NCI-H1092 (cell line): ENCODE measurements at places on chromosomes 6 and 20.

DNA sequence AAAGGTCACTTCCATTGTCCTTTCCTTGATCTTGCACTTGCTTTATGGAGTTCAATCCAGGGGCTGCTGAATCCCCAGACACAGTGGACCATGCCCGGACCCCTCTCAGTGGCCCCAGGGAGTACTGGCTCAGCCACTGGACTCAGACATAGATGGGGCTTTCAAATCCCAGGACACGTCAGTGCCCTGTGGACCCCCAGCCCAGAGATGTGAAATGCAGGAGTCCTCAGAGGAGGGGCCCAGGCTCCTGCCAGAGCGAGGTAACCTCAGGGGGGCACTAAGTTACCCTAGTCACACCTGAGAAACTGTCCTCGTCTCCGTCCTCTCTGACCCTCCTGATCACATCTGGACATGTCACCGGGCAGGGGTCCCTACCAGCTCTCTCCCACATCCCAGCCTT is 18.7 kb upstream of the APMAP start:
- DNase-seq = no peak

DNA sequence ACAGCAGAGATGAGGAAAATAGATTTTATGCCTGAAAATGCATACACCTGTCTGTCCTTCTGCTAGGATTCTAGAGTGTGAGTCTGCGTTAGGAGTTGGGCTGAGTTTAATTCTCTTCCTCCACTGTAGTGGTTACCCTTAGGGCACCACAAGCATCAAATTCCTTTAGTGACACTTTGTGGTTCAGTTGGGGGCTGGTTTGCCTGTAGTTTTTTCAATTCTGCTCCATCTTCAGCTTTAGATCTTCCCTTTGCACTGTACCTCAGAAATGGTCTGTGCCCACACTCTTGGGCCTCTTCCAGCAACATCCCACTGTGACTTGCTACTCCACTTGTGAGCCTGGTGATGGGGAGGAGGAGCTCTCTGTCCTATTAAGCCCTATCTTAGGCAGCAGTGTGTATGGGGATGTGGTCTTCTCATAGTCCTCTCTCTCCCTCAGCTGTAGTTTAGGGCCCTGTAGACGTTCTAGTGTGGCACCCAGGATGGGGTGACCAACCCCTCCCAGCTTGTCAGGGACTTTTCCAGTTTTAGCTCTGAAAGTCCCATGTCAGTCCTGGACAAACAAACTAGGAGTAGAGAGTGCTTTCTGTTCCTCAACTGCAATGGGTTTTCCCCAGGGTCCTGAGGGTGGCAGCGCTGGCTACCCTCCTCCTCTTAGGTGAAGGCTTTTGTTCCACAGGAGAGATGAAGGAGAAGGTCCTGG is 19.7 kb upstream of the OGFRL1 start:
- no peak for DNase-seq

- no peak for DNase-seq
These were observed 111.6 kb downstream of the EPHA7 start for GRCh38 chr6:93307505-93308409.

DNA sequence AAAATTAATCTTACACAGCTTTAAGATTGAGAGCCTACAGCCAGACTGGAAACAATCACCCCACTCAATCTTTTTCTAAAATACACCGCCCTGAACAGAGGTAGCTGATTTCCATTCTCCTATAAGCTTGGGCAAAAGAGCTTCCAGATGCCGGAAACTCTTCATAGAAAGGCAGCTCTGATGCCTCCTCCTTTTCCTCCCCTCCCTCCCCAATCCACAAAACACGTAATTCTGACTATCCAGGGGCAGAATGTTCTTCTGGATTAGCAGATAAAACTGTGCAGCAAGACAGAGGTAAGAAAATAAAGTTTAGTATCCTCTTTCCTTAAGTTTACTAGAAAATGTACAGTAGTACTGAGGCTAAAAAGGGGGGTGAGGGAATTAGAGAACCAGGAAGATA is 15.8 kb downstream of the ADNP start:
- DNase-seq = no peak

- peak; percentile 24 for DNase-seq
These were observed 203.0 kb upstream of the PCSK2 start for GRCh38 chr20:17023806-17024205.

GRCh38 chr6:4664117-4664626 is 112.0 kb upstream of the CDYL start:
- no peak for DNase-seq

- no peak for DNase-seq
These were observed 590 bp downstream of the HIVEP2 start for GRCh38 chr6:142944124-142945048.

GRCh38 chr6:12720310-12720709 is 3.7 kb downstream of the PHACTR1 start:
- no peak for DNase-seq

DNA sequence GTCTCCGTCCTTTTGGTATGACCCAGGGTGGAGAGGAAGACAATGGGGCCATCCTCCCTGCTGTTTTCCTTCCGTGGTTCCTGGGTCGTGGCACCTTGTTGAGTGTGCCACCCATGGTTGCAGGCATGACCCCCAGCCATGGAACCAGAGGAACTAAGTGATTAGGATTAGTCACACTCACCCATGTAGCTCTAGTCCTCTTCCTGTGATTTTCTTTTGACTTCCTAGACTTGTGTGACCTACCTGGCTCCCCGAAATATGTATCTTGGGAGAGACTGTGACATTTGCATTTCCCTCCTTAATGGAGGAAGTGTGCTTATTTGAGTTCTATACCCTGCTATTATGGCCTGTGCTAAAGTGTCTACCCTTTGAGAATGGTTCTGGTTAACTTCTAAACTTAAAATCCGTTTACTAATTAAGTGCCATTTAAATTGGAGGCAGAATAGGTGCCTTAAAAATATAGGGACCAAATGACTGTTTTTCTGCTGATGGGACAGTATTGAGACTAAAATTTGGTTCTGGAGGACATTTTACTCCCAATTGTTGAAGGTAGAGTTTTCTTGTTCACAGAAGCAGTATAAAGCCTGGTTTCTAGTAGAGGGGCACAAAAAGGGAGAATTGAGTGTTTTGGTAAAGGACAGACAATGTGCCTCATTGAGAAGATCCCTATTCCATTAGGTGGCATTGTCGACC is 545.6 kb downstream of the HDGFL1 start:
- no peak for DNase-seq

DNA sequence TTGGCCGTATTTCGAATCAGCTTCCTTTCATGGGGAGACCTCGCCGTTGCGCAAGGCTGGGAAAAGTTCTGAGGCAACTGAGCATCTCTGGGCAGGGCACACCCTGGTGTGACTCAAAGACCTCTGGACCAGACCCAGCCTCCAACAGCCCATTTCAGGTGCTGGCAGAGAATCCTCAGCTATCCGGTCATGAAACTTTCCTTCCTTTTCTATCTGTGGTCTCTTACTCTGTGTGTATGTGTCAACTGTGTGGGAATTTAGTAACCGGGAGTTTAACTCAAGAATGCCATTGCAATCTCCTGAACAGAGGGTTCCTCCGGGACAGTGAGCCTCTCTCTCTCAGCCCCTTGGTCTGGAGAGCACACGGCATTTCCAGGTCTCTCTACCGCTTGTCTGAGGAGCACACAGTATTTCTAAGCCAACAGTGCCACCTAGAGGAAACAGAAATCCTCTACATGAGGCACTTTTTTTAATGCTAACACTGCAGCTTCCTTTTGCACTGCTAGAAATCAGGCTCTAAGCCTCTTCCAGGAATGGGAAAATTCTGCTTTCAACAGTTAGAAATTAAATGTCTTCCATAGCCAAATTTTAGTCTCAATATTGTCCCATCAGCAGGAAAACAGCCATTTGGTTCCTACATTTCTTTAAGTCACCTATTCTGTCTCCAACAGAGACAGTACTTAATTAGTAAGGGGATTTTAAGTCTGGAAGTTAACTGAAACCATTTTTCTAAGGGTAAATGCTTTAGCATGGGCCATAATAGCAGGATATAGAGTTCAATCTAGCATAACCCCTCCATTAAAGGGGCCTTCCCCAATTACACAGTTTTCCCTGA is 32.7 kb downstream of the PLN start:
- no peak for DNase-seq

- DNase-seq = no peak
These were observed 21.9 kb upstream of the TRAM2 start for GRCh38 chr6:52598824-52599190.

GRCh38 chr20:11032611-11033010 is 358.8 kb upstream of the JAG1 start:
- DNase-seq = no peak

GRCh38 chr6:143598466-143599080 is 79.2 kb upstream of the PHACTR2 start:
- DNase-seq = no peak

GRCh38 chr6:30312266-30312665 is 14.5 kb upstream of the TRIM39 start:
- no peak for DNase-seq

GRCh38 chr20:32678948-32679347 is 5.2 kb upstream of the C20orf203 start:
- no peak for DNase-seq

- DNase-seq = no peak
These were observed 40.9 kb downstream of the FAM209B start for GRCh38 chr20:56573986-56574385.

DNA sequence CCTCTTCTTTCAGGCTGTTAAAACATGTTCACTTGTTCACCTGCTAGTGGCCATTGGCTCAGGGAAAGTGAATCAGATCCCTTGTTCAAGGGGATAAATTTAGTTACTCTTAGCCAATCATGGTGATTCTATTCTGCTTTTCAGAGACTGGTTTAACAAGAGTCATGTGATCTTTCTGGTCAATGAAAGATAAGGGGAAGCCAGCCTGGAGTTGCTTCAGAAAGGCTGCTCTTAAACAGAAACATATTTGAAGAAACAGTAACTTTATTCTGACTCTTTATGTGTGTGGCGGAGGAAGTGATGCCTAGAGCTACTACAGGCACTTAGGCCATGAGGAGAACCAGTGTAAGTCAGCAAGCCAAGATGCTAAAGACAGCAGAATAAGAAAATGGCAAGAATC is 28.1 kb upstream of the AHI1 start:
- DNase-seq = no peak

GRCh38 chr20:7274870-7275269 is 507.4 kb downstream of the BMP2 start:
- no peak for DNase-seq

DNA sequence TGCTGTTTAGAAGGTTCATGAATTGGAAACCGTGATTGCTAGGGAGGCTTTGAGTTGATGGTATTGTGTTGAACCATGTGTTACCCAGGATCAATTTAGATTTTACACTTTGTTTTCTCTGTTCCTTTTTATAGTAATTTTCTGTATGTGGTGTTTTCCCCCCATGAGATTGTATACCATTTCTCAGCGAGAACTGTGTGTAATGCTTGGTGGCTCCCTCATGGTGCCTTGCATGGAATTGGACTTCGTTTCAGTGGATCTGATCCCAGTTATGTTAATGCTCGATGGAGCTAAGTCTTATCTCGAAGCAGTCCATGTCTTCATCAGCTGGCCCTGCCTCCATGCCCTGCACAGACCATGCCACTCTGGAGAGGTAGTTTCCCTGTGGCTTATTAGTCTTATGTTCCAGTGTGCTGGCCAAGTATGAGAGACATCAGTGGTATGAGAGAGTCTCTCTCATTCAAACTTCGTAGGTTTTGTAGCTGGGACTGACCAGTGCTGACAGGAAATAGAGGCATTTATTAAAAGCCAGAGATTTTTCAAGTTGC is 18.7 kb downstream of the PTPN1 start:
- DNase-seq = no peak

DNA sequence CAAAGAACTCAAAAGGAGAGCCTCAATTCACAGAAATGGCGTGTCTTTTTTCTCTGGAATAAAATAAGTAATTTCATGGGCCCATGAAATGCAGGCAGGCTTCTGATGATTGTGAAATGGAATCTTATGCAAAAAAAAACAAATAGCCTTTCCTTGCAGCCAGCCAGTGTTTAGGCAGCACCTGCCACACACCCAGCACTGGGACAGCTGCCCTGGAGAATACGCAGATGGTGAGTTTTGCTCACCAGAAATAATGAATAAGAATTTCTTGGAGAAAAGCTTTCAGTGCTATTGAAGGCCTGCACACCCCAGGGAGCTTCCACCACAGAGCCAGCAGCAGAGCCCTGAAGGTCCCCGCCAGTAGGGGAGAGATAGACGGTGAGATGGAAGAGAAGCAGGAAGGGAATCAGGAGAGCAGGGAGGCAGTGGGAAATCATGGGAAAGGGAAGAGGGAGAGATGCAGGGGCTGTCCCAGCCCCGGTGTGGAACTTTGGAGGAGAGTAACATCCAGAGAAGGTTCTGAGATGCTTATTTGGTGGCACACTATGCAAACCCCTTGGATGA is 54.9 kb downstream of the PXDC1 start:
- no peak for DNase-seq
